H4 (cell line): ENCODE measurements at places on chromosomes 12 and 14. TPM values are rescaled to one million over a fixed set of nuclear protein-coding genes. Genes with fewer than 3 reads are reported as not detected.

- DNase-seq: no peak
Observed at GRCh38 chr14:72701605-72702004, 192.3 kb downstream of the DPF3 start.

GRCh38 chr12:1949771-1950470, 31.5 kb upstream of the CACNA2D4 start:
- no peak for DNase-seq

GRCh38 chr12:69513297-69513696, 43.1 kb downstream of the FRS2 start:
- DNase-seq: no peak

DNA sequence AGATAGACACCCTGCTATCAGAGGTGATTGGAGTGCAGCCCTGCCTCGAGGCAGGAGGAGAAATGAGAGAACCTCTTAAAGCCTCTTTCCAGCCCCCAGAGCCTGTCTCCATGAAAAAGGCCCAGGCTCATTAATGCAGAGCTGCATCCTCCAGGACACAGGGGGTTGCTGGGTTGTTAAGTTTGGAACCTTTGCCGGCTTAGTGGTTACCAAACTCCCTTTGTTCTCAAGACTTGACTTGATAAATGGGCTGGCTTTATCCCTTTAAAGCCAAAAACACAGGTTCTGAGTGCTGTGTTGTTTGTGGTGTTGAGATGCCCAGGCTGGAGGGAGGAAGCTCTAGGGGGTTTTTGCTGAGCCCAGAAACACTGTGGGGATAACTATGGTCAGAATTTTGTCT, 71.0 kb downstream of the DAD1 start:
- DNase-seq: no peak

- no peak for DNase-seq
Observed at GRCh38 chr12:110065540-110065939, 17.2 kb upstream of the C12orf76 start.

DNA sequence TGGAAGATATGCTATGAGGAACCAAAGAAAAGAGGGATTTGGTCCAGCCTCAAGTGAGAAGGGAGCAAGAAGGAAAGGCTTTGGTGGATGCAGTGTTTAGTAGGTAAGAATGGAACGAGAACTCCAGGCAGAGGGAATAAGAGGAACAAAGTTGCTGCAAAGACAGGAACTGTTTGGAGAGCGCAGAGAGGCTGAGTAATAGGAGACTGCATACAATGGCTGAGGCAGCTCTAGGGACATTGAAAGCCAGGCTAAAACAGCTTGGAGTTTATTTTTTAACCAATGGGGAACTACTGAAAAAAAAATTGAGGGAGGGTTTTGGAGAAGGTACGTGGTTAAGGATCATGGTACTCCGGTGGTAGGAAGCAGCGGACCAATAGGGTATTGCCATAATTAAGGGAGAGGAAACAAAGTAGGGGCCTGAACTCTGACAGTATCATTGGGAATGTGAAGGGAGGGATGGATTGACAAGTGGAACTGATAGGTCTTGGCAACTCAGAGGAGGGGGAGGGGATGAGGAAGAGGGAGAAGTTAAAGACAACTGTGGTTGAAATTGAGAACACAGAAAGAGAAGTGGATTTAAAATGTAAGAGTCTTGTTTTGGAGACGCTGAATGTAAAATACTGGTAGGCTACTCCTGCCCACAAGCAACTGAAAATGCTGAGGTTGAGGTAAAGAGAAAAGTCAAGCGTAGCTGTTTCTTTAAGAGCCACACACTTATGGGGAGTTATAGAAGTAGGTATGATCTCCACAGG, 4.8 kb downstream of the ASCL4 start:
- DNase-seq: no peak

- no peak for DNase-seq
Observed at GRCh38 chr14:69882915-69883314, 3.7 kb downstream of the SMOC1 start.

DNA sequence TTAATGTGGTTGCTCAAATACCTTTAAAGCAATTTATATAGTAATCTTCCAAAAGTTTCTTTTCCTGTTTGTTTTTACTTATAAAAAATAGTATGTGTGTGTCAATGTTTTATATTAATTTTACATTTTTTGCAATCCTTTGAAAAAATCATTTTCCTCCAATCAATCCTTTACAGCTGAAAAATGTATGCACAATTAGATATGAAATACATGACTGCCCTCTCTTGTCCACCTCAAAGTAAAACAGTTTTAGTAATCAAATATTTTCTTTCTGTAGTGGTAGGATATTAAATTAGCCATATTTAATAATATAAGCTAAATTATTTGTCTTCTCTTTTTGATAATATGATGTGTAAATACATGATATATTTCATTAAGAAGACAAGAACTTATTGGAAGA, 269.9 kb downstream of the ADAMTS20 start:
- peak; percentile 15 for DNase-seq

- DNase-seq: peak; percentile 88
Observed at GRCh38 chr12:69688471-69689427, 10.4 kb downstream of the BEST3 start.

DNA sequence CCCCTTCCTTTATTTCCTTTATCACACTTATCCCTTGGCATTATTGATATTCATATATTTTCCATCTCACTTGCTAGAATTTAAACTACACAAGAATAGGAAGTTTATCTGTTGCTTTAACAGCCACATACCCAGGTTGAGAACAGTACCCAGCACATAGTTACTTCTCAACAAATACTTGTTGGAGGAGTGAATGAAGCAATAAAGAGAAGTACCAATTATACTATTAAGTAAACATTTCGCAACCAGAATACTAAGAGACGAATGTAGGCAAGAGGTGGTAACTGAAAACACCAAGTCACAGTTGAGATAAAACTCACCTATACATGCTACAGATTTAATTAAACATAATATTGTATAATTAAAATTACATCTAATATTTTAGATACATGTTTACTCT, 110.9 kb downstream of the FSCB start:
- DNase-seq: no peak

- DNase-seq: peak; percentile 88
Observed at GRCh38 chr12:85836197-85837090, at the start of gene RASSF9. TSS of gene RASSF9 (minus strand) at chr12:85836409. CDS start at chr12:85836201, 208 bp downstream.

- DNase-seq: no peak
Observed at GRCh38 chr12:105454688-105455087, 124.2 kb downstream of the C12orf75 start.

DNA sequence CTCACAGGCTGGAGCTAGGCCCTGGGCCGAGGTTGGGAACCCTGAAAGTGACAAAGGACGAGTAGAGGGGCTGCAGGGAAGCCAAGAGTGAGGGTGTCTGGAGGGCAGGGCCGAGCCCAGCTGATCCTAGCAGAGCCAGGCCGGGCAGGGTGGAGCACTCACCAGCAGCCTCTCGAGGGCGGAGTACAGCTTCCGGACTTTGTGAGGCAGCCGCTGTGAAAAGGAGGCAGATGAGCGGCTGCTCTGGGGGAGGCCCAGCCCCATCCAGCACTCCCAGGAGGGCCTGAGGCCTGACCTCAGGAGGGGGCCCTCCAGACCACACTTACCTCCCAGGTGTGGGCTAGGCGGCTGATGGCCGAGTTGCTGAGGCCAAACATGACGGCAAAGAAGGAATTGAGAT, 14.7 kb upstream of the ENDOU start:
- DNase-seq: no peak

DNA sequence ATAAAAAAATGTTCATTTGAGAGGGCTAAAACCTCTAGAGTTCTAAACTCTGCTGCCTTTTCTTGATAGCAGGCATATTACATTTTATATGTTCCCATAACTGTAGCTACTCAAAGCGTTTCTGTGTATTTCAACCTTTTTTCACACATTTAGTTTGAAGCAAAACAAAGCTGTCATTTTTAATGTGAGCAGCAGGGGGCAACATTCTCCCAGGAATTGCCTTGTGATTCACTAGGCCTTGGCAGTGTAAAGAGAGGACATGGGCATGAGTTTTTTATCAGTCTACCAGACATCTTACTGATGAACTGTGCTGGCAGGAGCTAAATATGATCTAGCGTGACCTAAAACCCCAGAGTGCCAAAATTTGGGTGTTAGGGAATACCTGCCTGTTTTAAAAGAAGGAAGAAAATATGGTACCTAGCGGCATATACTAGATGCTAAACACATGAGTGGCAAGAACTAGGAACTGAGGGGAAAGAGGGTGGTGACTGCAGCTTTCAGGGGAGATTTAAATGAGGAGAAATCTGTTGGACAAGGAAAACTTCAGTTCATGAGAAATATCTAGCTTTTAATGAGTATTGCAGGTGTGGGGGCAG, 65.3 kb downstream of the IFT43 start:
- peak; percentile 36 for DNase-seq

DNA sequence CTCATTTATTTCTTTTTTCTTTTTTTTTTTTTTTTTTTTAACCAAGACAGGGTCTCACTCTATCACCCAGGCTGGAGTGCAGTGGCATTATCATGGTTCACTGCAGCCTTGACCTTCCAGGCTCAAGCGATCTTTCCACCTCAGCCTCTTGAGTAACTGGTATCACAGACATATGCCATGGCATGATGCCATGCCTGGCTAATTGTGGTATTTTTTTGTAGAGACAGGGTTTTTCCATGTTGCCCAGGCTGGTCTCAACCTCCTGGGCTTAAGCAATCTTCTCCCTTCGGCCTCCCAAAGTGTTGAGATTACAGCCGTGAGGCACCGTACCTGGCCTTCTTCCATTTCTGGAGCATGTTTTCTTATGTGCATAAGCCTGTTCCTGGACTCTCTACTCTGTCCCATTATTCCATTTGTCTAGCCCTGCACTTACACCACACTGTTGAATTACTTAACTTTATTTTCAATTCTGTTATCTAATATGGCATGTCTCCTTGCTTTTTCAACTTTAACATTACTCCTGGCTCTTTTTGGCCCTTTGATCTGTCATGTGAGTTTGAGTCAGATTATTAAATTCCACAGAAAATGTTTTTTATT, 47.9 kb upstream of the PTGDR start:
- peak; percentile 14 for DNase-seq

DNA sequence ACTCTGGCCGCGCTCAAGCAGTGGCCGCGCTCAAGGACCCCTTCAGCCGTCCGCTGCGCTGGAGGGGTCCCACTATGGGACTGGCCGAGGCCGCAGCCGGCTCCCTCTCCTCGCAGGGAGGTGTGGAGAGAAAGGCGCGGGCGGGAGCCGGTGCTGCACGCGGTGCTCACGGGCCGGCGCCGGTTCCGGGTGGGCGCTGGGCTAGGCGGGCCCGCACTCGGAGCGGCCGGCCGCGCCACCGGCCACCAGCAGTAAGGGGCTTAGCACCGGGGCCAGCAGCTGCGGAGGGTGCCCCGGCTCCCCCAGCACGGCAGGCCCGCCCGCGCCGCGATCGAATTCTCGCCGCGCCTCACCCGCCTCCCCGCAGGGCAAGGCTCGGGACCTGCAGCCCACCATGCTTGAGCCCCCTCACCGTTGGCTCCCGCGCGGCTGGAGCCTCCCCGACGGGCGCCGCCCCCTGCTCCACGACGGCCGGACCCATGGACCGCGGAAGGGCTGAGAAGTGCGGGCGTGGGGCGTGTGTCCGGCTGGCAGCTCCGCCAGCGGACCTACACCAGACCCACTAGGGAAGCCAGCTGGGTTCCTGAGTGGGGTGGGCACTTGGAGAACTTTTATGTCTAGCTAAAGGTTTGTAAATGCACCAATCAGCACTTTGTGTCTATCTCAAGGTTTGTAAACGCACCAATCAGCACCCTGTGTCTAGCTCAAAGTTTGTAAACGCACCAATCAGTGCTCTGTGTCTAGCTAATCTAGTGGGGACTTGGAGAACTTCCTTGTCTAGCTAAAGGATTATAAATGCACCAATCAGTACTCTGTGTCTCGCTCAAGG, 49.5 kb downstream of the KLHL28 start:
- no peak for DNase-seq

DNA sequence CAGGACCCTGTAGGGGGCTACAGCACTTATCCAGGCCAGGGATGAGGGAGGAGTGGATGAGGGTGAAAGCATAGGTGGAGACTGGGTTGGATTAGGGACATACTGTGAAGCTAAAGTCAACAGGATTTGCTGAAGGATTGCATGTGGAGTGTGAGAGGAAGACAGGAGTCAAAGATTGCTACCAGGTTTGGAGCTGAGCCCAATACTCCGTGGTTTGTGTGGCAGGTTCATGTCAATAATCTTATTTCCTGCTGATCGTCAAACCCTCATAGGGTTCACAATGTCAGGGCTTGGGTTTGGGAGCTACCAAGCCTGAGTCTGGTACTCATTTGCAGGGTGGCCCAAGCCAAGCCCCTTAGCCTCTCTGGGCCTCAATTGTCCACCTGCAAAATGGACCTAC, 77.1 kb upstream of the PLXNC1 start:
- no peak for DNase-seq

GRCh38 chr12:49244176-49244575, 20.7 kb upstream of the TUBA1C start:
- peak; percentile 55 for DNase-seq

DNA sequence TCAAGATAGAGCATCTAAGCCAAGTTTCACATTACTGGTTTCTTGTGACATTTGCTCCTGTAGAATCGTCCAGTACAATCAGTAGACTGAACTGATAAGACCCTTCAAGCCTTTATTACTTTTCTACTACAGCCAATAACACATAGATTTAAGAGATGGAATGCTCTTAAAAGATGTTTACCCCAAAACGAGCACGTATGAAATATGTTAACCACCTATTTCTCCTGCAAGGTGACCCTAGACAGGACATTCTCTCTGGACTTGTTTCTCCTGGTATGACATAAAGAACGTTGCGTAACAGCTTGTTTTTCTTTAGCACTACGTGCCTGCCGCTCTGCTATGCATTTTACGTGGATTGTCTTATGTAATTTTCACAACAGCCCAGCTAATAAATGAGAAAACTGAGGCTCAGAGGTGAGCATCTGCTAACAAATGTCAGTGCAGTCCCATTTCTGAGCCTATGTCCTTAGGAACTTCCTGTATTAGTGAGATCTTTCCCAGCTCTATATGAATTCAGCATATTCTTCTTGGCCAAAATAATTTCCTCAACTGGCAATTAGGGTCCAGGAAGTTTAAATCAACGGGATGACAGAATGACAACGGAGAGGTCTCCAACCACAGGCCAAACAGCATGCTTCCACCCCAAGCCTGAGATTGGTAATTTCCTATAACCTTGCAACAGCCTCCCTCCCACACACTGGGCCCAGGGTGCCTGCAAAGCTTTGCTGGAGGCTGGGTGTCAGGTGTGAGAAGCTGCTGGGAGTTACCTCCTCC, 3.7 kb downstream of the NFKBIA start:
- no peak for DNase-seq

Gene FZD10
- total RNA-seq: 0.04 and 0.19 TPM in 2 replicates

Gene C12orf42
- not detected in 2 replicates for total RNA-seq

Gene ASCL1
- total RNA-seq: not detected in 2 replicates

Gene GPR162
- 8.5 and 13.8 TPM in 2 replicates for total RNA-seq

Gene PPP4R4
- 3.3 and 3.8 TPM in 2 replicates for total RNA-seq

Gene OR4M1
- 0.87 TPM in 1 of 2 replicates, not detected in the other for total RNA-seq

Gene FERMT2
- total RNA-seq: 47.1 and 53.5 TPM in 2 replicates

Gene C12orf60
- 1.2 and 2.8 TPM in 2 replicates for total RNA-seq

Gene SLC48A1
- 11.9 and 14.0 TPM in 2 replicates for total RNA-seq

Gene FAM90A1
- total RNA-seq: not detected in 2 replicates
